ENCODE measurements at places on chromosomes 4 and X.

GRCh38 chrX:131854581-131854980 lies 168.5 kb upstream of the STK26 start:
- DNase-seq: no peak

DNA sequence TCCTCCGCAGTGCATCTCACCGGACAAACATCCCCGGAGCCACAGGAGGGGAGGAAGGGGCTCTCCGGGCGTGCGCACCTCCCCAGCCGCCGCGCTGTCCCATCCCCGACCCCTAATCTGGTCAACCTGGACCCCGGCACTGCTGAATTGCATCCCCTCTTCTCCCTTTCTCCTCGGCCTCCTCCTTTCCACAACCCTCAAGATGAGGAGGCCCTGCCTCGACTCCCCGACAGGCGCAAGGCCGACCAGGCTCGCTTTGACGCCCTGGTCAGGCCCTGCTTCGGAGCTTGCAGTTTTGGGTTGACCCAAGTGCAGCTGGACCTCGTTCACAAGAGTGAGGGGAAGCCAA lies 2.3 kb downstream of the PDGFRA start:
- DNase-seq: no peak

DNA sequence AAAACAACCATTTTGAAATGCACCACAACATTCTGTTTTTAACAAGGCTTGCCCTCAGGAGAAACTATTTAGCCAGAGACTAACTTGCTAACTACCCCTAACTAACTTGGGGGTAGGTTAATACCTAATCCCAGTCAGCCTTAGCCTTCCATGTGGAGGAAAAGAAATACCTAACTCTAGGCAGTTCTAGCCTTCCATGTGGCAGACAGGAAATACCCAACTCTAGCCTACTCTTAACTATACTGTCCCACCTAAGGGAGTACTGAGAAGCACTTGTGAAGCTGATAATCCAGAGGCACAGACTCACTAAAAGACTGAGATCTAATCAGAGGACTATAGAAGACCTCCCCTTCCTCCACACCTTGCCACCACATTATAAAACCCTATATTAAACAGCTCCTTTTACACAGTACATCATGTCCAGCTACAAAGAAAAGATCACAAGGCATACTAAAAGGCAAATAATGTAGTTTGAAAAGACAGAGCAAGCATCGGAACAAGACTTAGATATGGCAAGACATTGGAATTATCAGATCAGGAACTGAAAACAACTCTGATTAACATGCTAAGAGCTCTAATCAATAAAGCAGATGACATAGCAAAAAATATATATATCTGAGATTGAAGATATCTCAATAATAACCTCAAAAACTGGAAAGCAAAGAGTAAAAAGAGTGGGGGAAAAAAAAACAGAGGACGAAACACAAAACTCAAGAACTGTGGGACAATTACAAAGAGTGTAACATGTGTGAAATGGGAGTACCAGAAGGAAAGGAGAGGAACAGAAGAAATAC lies 52.2 kb downstream of the FRYL start:
- DNase-seq: no peak

DNA sequence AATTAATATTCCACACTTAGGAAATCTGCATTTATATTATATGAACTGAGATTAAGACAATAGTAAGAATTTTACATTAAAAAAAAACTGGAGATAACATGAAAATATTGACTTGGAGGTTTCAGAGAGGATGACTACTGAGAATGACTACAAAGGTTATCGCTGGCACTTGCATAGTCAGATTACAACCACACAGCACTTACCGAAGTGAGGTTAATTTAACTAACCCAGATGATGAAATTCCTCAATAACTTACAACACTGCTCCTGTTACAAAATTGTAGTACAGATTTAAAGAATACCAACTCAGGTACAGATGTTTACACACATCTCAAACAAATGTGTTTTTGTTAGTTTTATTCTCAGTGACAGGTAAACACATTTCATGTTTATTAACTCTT lies 283.5 kb downstream of the CAMK2D start:
- DNase-seq: no peak

DNA sequence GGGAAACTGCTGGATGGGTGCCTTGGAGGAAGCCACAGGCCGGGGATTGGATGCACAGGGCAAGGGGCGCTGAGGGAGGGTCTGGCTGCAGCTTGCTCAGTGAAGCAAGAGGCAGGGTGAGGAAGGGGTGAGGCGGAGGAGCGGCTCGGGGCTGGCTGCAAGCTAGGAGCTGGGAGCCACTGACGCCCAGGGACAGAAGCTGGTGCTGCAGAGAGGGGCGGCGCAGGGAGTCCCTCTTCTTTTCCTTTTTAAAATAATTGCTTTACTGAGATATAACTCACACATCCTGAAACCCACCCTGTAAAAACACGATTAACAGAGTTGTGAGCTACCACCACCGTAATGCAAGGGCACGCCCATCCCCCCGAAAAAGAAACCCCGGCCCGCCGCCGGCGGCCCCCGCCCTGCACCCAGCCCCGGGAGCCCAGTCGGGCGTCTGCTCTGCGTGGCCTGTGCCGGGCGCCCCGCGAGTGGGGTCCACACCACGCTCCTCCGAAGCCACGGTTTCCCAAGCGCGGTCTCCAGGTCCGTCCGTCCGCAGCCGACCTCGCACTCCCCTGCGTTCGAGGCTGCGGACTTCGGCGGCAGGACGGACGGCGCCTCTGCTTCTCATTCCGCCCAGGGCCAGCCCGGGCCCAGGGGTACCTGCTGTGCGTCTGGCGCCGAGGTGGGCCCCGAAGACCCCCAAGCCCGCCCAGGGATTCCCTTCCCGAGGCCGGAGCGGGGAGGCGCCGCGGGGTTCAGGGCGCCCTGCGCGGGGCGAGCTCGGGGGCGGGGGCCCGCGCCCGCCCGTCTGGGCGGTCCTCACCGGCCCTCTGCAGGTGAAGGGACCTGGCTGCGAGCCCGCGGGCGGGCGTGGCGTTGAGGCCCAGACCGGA lies 866 bp upstream of the UVSSA start:
- DNase-seq: no peak

- no peak for DNase-seq
These were observed 128.7 kb downstream of the ARHGAP24 start for GRCh38 chr4:85603437-85604336.

DNA sequence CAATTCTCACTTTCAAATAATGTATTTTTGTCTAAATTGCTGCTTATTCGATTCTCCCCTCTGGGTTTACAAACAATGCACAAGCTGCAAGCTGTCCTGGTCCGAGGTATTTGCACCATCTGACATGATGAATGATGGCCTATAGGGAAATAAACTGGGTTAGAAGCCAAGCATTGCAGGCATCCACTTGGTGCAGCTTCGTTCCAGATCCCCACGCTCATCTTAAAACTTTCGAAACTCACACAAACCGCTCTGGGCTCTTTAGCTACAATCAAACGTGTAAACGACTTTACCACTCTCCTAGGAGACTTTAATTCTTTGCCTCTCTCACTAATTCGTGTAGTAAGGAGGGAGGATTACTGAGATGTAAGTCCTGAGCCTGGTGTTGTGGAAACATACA lies 19.0 kb downstream of the PHKA2 start:
- no peak for DNase-seq

DNA sequence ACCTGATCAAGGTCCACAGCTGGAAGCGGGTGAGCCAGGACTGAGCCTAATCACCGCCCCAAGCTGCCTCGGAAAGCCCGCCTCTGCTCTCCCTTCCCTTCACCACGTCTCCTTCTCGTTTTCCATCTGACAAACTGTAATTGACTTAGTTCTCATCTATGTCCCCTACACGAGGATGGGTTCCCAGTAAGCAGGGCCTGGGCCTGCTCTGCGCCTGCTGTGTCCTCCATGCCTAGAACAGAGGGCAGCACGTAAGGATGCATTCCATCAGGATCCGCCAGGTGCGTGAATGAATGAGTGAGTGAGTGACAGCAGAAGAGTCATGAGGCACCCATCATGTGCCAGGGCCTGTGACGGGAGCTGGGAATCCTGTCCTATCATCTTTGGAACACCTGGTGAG lies 86.7 kb downstream of the JAKMIP1 start:
- no peak for DNase-seq

- no peak for DNase-seq
These were observed 1.4 kb downstream of the MAGED1 start for GRCh38 chrX:51894697-51895336.

DNA sequence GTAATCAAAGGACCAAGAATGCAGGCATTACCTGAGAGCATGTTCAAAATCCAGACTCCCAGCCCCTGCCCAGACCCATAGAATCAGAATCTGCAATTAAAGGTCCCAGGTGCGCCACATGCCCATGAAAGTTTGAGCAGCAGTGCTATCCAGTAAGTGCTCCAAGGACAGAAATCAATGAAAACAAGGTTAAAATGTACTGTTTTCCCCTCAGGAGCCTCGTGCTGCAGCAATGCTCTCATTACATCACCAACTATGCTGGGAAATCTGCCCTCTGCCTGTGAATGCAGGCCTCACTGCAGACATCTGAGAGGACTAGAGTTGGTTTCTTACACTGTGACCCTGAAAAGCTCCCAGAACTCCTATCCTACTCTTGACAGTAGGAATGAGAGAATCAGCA lies 21.1 kb downstream of the ANXA5 start:
- no peak for DNase-seq

DNA sequence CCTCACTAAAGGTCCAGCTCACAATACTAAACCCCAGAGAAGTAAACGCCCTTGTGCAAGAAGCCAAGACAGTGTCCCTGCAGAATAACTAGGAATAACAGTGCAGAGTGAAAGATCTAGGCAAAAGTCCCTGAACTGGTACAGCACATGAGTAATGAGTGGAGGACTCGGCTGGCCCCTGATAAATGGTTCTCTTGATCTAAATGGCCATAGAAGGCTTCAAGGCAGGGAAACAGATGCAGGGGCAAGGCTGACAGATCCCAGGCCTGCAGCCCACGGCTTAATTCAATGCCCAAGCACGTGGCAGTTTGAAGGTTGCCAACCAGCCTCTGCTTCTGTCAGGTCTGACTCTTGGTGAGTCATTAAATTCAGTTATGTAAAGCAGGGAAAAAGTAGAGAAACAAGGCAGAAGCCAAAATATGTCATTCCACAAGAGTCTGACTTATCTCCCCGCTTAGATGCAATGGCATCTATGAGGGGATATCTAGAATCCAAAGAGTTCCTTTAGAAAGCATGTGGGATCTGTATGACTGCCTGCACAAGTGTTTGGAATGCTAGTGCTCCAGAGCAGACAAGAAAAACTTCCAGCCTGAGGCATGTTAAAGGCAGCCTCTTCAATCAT lies 121.3 kb downstream of the PRDM5 start:
- no peak for DNase-seq

DNA sequence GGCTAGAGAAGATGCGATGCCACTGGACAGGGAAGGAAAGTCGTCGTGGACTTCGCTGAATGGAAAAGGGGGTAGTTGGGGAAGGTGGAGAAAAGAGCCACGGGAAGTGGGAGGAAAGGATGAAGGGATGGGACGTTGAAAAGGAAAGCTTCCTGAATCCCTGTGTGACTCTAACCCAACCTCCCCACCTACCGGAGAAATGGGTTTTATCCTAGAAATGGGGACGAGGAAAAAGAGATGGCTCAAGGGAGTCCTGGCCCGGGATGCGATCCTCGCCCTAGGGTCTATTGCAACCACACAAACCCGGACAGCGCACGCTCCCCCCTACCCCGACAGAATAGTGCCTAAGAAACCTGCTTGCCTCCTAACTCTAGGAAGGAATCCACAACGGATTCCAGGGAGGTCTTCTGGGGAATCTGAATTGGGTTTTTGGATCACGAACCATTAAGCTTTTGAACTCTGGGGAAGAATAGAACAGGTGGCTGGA lies 738 bp upstream of the TSPAN5 start:
- no peak for DNase-seq

GRCh38 chrX:7574325-7574724 lies 268.6 kb upstream of the VCX start:
- DNase-seq: no peak

DNA sequence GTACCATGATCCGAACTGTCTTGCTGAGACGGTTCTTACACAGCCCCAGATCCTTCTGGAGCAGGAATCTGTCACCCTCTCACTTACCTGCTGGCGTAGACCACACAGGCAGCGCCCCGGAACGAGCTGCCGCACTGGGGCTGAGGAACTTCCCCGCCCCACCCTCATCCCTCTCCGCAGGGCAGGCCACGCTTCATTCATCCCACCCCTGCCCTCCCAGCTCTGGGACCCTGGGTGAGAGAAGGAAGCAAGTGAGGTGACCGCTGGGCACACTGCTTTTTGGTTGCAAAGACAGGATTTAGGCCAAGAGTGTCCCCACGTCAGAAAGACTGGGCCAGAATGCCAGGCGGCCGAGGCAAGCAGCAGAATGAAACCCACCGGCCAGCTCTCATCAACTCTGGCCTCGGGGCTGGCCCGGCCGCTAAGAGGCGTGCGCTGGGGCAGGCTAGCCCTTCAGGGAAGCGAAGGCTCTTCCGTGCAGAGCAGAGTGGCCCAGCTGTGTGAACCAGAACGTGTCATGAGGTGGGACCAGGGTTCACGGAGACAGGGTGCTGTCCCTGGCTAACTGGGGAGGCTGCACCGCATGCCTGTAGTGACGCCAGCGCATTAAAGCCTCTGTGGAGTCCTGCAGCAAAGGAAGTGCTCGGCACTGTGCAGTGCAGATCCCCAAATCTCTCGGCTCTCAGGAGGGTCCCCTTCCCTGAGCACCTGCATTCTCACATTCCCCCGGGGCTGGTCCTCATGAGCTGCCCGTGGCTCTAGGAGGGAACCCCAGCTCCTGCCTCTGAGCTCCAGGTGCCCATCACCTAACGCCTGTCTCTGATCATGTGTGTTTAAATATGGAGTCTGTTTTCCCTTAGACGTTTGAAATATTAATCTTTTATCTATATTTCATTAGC lies 6.4 kb downstream of the LRPAP1 start:
- no peak for DNase-seq

- no peak for DNase-seq
These were observed 74.4 kb downstream of the CENPC start for GRCh38 chr4:67470871-67471270.
